ENCODE measurements at places on chromosomes 7 and 10.

DNA sequence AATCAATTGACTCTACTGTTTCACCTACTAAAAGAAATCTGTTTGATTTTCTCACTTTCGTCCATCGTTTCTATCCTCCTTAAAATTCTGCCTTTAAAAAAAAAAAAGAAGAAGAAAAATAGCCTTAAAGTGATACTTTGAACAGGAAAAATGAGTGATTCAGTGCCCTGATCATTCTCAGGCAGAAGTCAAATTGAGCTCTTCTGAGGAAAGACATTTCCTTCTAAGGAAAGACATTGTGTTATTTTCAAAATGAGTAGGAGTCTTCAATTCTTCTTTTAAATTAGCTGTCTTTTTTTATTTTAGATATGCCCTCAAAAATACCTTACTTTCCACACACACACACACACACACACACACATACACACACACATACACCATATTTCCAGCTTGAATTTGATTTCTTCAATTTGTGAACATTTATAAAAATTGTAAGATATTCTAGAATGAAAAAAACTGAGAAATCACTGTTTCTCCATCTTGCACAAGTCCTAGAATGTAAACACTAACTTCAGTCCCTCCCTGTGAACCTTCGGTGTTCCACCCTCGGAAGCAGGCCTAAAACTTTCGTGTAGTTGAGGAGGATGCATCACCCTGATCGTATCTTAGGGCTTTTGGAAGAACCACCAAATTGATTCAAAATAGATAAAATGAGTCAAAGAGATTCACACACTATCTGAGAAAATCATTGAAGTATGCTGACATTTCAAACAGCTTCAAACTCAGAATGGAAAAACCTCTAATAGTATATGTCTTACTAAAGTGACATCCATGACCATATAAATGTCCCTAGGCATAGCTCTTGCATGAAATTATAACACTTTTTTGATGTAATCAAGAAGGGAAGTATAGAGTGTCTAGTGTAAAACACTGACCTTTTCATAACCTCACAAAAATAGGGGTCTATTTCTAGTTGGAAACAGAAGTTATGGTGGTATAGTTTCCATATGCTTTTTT, 270.8 kb downstream of the GATA3 start:
- DNase-seq = no peak

GRCh38 chr7:126052229-126052628, 1122.6 kb upstream of the POT1 start:
- no peak for DNase-seq

GRCh38 chr10:102208311-102209035, 17.6 kb upstream of the ELOVL3 start:
- DNase-seq = no peak

GRCh38 chr10:51821745-51822144, 122.3 kb upstream of the CSTF2T start:
- no peak for DNase-seq

- DNase-seq = no peak
These were observed 276.6 kb downstream of the ARHGAP12 start for GRCh38 chr10:31652038-31652437.

GRCh38 chr10:35420044-35420443, 83.7 kb downstream of the CCNY start:
- peak; percentile 74 for DNase-seq

DNA sequence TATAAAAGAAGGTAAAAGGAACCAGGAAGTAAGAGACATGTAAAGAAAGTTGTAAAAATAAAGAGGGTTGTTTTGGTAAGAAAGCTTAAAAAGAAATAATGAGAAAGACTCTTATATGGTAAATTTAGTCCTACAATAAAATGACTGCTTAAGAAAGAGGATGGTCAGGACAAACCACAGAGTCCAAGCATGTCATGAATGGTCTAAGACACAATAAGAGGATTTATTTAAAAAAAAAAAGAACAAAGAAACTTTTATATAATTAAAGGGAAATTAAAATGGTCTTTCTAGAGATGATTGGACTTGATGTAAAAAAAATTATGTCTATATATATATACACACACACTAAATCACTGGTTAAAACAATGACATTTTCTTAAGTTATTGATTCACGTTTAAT, 18.2 kb downstream of the ATAD1 start:
- DNase-seq = no peak

- DNase-seq = no peak
These were observed 92.1 kb downstream of the CYTH3 start for GRCh38 chr7:6180344-6180725.

DNA sequence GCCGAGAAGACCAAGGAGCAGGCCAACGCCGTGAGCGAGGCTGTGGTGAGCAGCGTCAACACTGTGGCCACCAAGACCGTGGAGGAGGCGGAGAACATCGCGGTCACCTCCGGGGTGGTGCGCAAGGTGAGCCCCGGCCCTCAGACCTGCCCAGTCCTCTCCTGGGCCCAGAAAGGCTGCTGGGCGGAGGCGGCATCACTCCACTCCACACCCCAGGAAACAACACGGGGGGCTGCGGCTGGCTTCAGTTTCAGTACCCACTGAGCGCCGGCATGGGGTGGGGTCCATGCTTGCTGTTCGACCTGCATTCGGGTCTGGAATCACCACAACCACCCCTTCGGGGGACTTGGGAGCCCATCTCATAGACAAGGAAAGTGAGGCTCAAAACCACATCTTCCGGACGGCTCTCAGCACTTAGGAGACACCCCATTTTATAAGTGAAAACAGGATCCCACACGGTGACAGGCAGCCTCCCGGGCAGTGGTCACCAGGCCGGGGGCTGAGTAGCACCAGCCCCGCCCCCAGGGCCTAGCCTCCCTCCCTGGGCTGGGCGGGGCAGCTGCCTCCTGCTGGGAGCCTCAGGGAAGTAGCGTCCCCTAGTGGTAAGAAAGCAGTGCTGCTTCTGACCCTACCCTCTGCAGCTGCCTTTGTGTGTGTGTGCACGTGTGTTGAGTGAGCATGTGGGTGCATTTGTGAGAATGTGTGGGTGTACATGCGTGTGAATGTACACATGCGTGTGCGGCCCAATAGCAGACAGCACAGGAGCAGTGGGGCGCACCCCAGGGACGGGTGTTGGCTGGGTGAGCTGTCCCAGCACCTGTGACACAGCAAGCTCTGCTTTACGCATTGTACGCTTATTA, 1.8 kb downstream of the SNCG start:
- DNase-seq = peak; percentile 61

- no peak for DNase-seq
These were observed 26.2 kb downstream of the ANTXRL start for GRCh38 chr10:46312953-46313352.

GRCh38 chr10:91340613-91341362, 69.4 kb upstream of the HECTD2 start:
- DNase-seq = peak; percentile 98

GRCh38 chr7:110003827-110004226, 1087.1 kb upstream of the LRRN3 start:
- peak; percentile 28 for DNase-seq

DNA sequence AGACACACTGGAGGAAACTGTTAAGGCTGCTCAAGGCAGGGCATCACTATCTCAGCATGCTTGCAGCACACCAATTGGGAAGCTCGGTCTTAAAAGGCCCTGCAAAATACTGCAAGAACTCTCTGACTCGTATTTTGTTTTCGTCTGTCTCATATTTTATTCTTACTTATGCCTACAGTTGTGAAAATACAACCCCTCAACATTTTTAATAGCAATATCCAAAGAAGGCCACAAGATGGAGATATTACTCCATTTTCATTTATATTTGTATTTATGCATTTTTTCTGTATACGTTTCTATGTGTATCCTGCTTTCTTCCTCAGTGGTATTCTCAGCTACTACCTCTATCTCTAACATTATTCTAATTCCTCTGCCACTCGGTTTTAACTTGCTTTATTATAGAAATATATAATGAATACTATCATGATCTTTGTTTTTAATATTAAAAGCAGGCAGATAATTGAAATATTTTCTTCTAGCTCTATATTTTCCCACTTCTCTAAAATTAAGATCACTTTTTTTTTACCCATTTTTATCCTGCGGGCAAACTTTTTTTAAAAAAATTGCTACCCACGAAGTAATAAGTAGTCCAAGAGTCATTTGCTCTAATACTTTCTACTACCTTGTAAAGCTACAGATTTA, 10.0 kb downstream of the DNAJC1 start:
- DNase-seq = no peak

DNA sequence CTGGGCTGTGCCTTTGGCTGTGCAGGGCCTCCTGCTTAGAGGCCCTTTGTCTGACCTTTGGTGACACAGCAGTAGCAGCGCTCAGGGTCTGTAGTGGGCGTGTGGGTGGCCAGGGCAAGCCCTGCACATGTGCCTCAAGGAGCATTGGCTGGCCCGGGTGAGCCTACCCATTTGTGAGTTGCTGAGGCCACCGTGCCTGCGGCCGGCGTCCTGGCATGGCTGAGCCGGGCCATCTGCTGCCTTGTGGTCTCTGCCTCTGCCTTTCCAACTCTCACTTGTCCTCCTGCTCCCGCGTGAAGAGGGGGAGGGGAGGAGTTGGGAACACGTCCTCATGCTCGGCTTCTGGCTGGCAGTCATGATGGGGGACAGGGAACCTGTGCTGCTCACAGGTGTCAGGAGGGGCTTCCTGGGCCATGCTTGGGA, 9.2 kb upstream of the ORAI2 start:
- DNase-seq = no peak

GRCh38 chr10:101489355-101489754, 98.7 kb downstream of the POLL start:
- peak; percentile 58 for DNase-seq

DNA sequence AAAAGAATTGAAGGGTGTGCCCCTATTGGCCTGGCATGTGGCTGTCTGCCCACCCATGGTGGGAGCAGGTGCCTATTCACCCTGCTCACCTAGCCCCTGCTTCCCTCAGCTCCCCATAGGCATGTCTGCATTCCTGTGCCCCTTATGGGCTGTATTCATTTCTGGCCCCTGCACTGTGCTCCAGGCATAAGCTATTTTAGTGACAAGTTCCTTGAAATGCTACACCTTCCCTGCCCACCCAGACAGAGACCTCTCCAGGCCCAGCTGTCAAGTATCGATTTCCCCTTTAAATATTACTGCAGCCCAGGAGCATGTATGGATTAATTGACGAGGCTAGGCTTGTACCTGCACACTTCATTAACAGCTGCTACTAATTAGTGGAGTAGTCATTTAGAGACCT, 235.4 kb downstream of the RPS24 start:
- DNase-seq = no peak

GRCh38 chr10:119806334-119807130, 66.1 kb downstream of the MCMBP start:
- DNase-seq = no peak

DNA sequence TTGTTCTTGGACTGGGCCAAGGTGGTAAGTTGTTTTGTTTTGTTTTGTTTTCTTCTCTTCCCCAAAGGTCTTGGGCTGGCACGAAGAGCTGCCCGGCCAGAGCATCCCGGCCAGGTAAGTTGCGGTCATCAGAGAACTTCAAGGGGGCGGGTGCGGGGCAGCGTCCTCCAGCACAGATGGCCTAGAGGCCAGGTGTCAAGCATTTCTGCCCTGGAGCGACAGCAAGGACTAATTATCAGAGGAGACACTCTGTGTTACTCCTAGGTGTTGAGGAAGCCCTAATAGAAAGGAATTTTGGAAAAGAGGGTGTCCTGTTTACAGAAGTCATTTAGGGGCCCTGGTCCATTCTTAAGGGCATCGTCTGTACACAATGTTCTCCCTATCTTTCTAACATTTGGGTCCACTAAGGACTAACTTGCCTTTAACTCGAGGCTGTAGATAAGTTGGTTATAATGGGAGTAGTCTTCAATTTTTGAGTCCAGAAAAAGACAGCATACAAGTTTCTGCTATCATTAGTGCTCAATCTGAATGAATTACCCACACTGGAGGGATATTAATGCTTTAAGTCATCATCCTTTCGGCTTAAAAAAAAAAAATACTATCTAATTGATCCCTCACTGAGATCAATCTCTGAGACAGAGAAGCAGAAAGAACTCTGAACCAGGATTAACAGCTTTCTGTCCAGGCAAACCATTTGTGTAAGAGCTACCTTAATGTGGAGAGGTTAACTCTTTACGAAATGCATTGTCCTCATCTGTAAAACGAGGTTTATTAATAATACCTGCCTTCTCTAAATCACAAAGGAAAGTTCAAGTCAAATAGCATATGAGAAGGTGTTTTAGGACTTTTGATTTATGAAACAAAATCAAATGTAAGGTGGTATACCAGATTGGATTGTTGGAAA, 1.5 kb downstream of the ITGB8 start:
- DNase-seq = peak; percentile 25

Measured in bronchial epithelial cell (primary cell).